Putamen (tissue), 1 donor: ENCODE measurements at places on chromosomes 16 and 17.

DNA sequence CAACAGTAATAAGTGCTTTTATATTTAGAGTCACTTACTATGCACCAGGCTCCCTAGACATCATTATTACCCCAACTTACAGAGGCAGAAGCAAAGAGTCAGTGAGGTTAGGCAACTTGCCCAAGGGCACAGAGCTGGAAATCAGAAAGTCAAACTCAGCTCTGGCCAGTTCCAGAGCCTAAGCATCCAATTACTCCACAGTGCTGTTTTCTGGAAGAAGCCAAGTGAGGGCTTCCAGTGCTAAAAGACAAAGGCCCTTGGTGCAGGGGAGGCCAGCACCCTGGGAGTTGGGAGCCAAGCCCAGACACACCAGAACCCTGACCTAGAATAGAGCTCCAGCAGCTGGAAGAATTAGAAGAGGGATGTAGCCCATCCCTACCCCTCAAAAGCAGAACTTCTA, 40.2 kb downstream of the C17orf67 start:
- DNase-seq = no peak

DNA sequence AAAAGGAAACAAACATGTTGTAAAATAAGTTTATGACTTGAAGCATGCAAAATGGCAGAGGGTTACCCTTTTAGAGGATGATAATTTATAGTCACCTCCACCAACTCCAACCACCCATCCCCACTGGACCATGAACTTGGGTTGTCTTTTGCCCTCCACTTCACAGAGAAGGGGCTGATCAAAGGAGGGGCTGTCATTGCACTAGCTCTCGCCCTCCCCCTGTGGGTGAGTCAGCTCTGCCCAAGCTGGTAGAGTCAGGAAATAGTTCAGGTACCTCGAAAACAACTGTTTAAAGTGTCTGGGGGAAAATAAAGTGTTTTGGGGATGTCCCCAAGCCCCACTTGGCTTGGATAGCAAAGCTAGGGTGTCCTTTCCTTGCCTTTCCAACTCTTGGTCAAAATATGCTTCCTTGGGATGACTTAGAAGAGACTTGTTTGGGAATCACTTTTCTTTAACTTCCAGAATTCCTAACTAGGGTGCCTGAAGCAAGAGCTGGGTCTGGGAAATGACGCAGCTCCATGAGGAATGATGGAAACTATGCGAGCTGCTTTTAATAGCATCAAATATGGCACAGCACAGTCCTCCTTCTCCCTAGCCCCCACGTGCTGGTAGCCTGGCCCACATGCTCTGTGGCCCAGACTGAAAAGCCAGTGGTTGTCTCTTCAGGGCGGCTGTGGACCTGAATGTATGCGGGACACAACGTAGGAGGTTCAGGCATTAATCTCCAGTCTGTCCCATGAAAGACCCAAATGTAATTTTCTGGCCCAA, 40.7 kb downstream of the TBX4 start:
- DNase-seq = no peak

- DNase-seq = no peak
Measured at GRCh38 chr17:83080858-83081683, 1.7 kb downstream of the METRNL start.

GRCh38 chr17:63827801-63828221, 348 bp upstream of the FTSJ3 start:
- DNase-seq = no peak

- DNase-seq = no peak
Measured at GRCh38 chr17:1766382-1767135, 4.7 kb downstream of the SERPINF1 start.
